Mesothelial cell of epicardium (in vitro differentiated cells): ENCODE measurements at places on chromosomes 7 and 10.

DNA sequence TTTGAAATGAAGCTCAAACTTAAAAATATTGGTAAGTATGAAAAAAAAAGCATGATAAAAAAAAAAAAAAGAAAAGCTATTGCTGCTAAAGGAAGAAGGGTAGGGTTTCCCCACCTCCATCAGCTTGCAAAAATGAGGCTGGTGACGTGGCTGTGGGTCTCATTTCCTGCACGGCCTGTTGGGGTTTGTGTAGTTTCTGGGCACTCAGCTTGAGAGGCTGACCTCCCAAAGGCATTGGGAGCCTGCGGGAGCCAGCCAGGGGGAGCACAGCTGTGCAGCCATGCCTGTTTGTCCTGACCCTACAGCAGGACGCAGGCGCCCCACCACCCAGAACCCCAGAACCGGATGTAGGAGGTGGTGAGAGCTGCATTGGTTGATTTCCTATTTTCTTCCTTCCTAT, 48.8 kb upstream of the CARD11 start:
- DNase-seq: no peak

DNA sequence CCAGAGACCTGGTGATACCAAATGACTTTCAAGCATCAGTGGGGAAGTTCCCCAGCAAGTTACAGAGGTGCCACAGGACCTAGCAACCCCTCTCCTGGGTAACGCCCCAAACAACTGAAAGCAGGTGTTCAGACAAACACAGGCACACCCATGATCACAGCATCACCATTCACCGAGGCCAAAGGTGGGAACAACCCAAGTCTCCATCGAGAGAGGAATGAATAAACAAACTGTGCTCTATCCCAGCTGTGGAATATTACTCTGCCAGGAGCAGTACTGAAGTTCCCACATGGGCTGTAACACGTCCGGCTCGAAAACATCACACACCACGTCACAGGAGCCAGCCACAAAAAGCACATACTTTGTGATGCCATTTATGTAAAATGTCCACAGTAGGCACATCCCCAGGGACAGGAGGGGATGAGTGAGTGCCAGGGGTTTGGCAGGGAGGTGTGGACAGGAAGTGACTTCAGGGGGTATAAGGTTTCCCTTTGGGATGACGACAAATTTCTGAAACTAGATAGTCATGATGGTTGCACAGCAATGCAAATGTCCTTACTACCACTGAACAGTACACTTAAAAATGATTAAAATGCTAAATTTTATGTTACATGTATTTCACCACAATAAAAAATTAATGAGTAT, 222.8 kb downstream of the TNS3 start:
- no peak for DNase-seq

DNA sequence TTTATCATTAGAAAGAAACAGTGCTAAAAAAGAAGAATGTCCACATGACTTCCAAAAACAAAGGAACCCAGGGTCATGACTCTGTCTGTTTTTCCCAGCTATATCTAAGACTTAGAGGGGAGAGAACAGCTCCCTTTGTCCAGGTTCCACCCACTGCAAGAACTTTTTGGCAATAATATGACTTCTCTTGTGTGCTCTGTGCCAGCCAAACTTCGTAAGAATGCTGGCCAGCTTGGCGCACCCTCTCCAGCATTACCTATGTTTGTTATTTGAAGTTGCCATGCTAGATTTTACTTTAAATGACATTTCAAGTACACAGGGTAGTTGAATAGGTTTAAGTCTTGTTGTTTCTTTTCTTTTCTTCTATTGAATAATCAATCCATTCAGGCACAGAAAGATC, 371.4 kb downstream of the KCNMA1 start:
- no peak for DNase-seq

- no peak for DNase-seq
Measured at GRCh38 chr7:46664453-46664852, 743.4 kb upstream of the IGFBP3 start.

DNA sequence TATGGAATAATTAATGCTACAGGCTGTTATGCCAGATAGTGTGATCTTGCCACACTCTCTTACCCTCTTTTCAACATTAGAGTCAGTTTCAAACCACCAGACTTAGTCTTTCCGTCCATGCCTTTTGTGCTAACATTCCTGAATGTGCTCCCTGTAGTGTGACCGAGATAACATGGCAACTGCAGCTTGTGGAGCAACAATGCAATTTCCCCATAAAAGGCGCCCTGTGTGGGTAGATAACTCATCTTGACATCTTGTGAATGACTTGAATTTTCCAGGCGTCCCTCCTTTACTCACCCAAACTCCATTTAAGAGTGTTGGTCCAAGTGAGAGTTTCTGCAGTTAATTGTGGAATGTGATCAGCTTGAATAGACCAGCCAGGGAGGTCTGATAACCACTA, 99.6 kb downstream of the DNAH11 start:
- no peak for DNase-seq

- no peak for DNase-seq
Measured at GRCh38 chr7:112056409-112056808, 149.8 kb downstream of the DOCK4 start.

GRCh38 chr7:22677680-22678079, 49.3 kb upstream of the IL6 start:
- DNase-seq: no peak

DNA sequence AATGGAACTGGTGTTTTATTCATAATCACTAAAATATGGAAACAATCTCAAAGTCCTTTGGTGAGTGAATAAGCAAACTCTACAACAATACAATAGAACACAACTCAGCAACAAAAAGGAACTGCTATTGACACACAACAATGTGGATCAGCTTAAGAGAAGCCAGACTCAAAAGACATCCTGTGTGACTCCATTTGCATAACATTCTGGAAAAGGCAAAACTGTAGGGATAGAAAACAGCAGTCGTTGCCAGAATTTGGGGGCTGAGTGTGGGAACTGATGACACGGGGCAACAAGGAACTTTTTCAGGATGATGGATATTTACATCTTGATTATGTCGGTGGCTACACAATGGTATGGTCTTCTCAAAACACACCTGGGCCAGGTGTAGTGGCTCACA, 32.4 kb upstream of the SVIL start:
- DNase-seq: no peak

- no peak for DNase-seq
Measured at GRCh38 chr7:92623544-92623943, 33.4 kb upstream of the FAM133B start.

GRCh38 chr10:33129141-33129995, 171.3 kb upstream of the ITGB1 start:
- no peak for DNase-seq

- DNase-seq: no peak
Measured at GRCh38 chr10:75358835-75359421, 42.6 kb downstream of the ZNF503 start.
